ENCODE measurements at places on chromosomes 12 and 14.

- DNase-seq = no peak
These were observed 264.3 kb downstream of the PRKD1 start for GRCh38 chr14:29663281-29663801.

GRCh38 chr12:67876305-67876915, 112.8 kb upstream of the IFNG-AS1 start:
- DNase-seq = no peak

DNA sequence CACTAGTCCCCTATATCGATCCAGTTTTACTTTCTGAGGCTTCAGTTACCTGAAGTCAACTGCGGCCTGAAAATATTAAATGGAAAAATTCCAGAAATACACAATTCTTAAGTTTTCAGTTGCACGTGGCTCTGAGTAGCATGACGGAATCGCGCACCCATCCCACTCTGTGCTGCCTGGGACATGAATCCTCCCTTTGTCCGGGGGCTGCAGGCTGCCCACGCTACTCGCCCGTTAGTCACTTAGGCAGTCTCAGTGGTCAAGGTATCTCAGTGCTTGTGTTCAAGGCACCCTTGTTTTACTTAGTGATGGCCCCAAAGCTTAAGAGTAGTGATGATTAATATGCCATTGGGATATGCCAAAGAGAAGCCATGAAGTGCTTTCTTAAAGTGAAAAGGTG, 46.6 kb downstream of the LGMN start:
- no peak for DNase-seq

DNA sequence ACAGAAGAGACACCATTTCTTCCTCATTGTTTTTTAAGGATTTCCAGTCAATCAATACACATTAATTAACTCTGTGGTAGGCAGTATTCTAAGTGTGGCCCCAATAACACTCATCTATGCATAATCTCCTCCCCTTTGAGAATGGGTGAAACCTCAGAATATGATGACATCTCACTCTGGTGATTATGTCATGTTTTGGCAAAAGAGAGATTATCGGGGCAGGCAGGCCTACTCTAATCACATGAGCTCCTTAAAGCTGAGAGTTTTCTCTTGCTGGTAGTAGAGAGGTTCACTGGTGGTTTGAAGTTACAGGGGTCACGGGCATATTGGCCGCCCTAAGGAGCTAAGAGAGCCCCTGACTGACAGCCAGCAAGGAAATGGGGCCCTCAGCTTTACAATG, 7.1 kb upstream of the LGMN start:
- DNase-seq = no peak

DNA sequence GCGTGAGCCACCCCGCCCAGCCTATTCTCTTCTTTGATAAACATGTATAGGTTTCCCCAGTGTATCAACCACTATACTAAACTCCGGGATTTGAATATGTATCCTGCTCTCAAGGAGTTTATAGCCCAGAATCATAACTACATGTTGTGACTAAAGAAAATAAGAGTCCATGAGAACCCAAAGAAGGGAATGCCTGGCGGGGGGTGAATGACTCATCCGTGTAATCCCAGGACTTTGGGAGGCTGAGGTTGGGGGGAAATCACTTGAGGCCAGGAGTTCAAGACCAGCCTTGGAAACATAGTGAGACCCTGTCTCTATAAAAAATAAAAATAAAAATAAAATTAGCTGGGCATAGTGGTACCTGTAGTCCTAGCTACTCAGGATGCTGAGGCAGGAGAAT, 57.2 kb downstream of the SIX6 start:
- no peak for DNase-seq

- DNase-seq = no peak
These were observed 398.3 kb downstream of the BCAT1 start for GRCh38 chr12:24550609-24551008.

DNA sequence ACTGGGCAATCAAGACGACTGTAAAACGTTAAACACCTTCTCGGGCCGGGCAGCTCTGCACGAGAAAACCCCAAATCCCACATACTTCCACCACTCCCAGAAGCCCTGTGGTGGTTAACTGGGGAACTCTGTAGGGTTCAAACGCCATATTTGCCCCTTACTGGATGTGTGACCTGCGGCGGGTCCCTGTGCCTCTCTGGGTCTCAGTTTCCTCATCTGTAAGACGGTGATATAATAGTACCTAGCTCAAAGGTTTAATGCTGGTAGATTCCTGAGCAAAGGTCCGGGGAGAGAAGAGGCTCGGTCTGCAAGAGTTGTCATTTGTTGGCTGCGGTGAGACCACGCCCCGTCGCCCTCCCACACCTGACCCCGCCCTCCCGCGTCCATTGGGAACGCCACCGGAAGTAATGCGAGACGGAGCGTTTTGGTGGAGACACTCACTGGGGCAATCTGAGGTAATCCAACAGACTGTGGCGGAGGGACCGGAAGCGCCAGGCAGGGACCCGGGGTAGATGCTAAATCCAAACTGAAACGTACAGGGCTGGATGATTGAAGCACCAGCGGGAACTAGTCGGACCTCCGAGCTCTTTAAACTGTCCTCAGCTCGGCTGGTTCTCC, 661 bp upstream of the OGFOD2 start:
- peak; percentile 97 for DNase-seq

DNA sequence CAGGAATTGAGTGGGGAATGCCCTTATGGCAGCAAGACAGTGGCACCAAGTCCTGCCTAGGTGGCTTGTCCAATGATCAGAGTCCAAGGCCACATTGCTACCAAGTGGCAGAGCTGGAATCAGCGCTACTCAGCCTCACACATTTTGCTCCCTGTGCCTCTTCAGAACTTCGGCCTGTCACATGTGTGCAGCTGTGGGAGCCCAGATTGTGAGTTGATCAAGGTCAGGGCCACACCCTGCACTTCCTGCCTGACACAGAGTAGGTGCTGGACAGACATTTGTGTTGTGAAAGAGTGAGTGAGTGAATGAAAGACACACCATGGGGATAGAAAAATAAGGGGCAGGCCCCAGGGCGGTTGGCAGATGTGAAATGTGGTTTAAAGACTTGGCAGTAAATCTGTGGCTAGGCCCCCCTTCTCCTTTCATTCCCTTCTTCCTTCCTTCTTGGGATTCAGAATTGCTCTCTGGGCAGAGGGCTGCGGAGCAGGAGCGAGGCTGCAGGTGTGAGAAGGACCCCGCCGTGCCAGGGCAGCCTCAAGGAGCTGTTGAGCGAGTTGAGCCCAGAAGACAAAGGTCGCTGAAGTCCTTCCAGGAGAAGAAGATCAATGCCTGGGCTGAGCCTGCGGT, 83.5 kb downstream of the SLC25A47 start:
- DNase-seq = no peak

- no peak for DNase-seq
These were observed 3.8 kb downstream of the PZP start for GRCh38 chr12:9204380-9204779.

- DNase-seq = peak; percentile 63
These were observed at the start of gene CABP1 for GRCh38 chr12:120639771-120640721. Gene CABP1, plus strand, starts transcription at chr12:120640626. Its CDS starts 60 bp downstream, at chr12:120640686.

GRCh38 chr12:110639336-110640141, 25.6 kb downstream of the TCTN1 start:
- no peak for DNase-seq
